PC-3 (cell line): ENCODE measurements at places on chromosomes 6 and 20. TPM values are rescaled to one million over a fixed set of nuclear protein-coding genes. Genes with fewer than 3 reads are reported as not detected.

GRCh38 chr6:42104804-42105125, 37.7 kb downstream of the C6orf132 start:
- H3K4me3 ChIP-seq = no peak overlapping the region
- peaks cover 10% of the 10 kb centered on the region for H3K4me1 ChIP-seq
- peaks cover 11% of the 10 kb centered on the region for H3K36me3 ChIP-seq
- H3K27me3 ChIP-seq = no peaks in the 10 kb centered on the region
- H3K27ac ChIP-seq = no peak overlapping the region
- DNase-seq = no peak

- H3K4me1 ChIP-seq = peaks cover 12% of the 10 kb centered on the region
- no peak overlapping the region for H3K4me3 ChIP-seq
- H3K27ac ChIP-seq = no peak overlapping the region
- H3K36me3 ChIP-seq = peaks cover 4% of the 10 kb centered on the region
- H3K27me3 ChIP-seq = peaks cover 46% of the 10 kb centered on the region
These were observed 2.2 kb upstream of the RRBP1 start for GRCh38 chr20:17684077-17684888.

The GNAS-AS1 gene
- 0.11 TPM in 1 of 2 replicates, not detected in the other for total RNA-seq

The RIMS1 gene
- 0.51 and 0.81 TPM in 2 replicates for total RNA-seq
